ENCODE measurements at places on chromosomes 5 and 9.

DNA sequence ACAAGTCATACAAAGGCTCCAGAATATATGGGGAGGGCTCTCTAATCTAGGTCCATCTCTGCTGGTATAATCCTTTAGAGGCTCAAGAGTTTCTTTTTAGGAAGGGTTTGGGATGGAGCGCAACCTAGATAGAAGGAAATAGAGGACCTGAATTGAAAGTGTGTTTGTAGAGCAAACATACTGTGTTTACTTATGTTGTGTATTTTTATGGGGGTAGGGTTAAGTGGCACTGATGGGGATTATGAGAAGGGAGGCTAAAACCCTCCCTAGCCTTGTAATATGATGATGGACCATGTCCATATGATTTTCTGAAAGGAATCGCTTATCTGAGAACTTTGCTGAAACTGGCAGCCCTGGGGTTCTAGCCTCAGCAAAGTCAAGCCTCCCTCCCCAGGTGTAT lies 4.4 kb upstream of the ELL2 start:
- no peak for DNase-seq

- DNase-seq, result no peak
These were observed 209.0 kb downstream of the TTLL11 start for GRCh38 chr9:121884057-121884541.

GRCh38 chr5:65382582-65382981 lies 99.1 kb downstream of the ADAMTS6 start:
- DNase-seq, result no peak

- DNase-seq, result no peak
These were observed 20.7 kb downstream of the IGIP start for GRCh38 chr5:140146523-140146842.

GRCh38 chr9:81052846-81053245 lies 636.5 kb downstream of the TLE1 start:
- DNase-seq, result no peak

DNA sequence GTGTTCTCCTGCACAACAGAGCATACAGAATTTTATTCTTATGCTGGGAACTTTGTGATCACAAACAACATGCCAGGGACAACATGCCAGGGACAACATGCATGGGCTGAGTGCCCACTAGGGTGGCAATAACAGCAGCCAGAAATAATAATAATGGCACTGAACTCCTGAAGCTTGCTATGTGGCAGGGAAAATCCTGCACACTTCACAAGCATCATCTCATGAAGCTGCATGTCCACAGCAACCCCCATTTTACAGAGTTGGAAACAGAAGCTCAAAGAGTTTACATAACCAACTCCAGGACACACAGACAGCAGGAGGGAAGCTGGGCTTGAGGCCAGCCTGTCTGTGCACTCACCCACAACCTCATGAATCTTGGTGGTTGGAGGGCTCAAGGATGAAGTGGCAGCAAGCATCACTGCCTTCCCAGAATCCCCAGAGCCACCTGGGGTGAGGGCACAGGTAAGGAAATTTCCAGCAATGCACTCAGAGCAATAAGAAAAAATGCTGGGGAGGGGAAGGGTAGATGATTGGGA lies 111.4 kb downstream of the GABBR2 start:
- no peak for DNase-seq

DNA sequence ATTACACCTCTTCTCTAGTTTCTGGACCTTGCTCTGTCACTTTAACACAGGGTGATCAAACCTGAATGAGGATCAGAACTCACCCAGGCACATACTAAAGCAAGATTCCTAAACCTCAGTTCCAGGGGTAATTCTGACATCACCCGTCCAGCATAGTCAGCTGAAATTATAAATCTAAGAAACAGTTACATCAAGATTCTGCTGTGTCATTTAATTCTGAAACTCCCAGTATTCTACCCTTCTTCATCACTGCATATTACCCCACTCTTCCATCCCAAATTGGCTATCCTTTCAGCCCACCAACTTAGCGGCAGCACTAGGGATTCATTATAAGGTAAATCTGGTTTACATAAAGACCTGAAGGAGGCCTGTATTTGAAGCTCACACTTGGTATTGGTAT lies 64.0 kb downstream of the STX17 start:
- DNase-seq, result no peak

GRCh38 chr5:61151893-61152292 lies 10.4 kb downstream of the SMIM15 start:
- DNase-seq, result no peak

- DNase-seq, result no peak
These were observed 54.1 kb downstream of the PRRC1 start for GRCh38 chr5:127571314-127572131.

DNA sequence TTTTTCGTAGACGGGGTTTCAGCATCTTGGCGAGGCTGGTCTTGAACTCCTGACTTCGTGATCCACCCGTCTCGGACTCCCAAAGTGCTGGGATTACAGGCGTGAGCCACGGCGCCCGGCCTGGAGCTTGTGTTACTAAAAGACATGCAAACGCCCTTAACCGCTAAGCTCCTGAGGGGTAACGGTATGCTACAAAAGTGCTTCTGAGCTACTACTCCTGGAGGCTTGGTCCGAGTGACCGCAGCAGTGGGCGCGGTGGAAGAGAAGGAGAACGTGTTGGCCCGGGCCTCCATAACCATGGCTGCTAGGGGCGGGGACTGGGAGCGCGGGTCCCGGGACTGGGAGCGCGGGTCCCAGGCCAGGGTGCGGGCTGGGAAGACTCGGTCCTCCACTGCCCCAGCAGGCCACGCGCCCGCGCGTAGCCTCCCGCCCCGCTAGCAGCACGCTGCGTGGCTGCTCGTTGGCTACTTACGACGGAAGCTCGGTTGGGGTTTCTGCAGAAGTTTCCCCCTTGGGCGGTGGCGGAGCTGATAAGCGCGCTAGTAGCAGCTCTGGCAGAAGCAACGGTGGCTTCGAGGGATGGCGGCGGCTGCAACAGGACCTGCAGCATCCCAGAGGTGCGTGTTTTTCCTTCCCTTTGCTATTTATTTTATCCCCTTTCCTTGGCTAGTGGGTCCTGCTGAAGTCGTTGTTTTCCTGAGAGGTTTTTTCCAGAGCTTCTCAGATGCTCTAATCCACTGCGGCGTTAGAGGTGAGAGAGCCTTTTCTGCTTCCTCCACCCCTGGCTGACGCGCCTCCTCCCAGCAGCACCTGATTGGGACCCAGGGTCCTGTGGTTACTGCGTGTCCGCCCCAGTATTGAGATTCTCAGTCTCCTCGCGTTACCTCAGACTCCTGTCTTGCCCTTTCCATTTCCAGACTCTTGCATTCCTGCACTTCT lies 69.2 kb upstream of the CCDC180 start:
- peak; percentile 46 for DNase-seq

- no peak for DNase-seq
These were observed 7.5 kb downstream of the OBP2B start for GRCh38 chr9:133201424-133202144.

DNA sequence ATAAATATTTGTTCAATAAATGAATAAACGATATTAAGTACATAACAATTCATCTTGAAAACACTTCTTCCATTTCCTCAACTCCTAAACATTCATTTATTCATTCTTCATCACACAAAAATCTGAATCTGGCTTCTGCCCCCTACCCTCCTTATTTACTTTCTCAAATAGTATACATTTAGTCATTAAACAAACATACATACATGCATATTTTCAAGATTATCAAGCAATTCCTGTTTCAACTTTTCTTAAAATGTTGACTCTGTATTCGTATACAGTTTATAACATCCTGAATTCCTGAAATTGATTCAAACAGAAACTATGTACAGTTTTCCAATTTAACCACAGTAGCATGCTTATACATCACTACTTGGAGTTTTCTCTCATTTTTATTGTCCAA lies 129.0 kb downstream of the MUSK start:
- no peak for DNase-seq

DNA sequence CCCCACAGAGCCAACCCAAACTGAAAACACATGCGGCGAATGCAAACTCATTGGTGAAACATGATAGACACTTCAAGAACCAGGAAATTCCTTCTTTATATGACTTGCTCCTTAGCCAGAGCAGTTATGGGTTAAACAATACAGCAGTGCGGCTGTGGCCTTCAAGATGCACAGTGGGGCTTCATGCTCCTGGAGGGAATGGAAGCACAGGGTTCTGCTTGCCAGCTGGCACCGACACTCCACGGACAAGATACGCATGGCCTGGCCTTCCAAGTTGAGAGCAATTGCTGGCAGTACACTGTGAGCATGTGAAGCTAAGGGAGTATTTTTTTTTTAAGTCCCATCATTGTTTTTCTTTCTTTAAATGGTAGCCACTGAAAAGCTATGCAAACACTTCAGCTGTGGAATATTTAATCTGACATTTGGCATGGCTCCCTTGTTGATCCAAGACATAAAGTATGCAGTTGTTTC lies 451.6 kb upstream of the CD180 start:
- peak; percentile 12 for DNase-seq

DNA sequence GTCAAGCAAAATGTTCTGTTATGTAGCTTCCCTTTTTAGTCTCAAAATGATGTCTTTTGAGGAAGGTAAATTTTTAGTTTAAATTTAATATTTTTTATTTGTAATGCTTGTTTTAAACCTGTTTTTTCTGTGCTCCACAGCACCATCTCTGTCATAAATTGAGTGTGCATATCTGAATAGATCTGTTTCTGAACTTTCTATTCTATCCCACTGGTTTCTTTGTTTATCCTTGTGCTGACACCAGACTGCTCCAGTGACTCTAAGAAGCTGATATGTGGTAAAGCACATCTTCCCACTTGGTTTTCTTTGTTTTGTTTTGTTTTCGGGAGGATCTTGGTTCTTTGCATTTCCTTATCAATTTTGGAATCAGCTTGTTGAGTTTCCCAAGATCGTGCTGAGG lies 7.1 kb upstream of the RNF145 start:
- DNase-seq, result no peak

- DNase-seq, result no peak
These were observed 235.7 kb downstream of the HTR1A start for GRCh38 chr5:63726496-63726895.

- DNase-seq, result no peak
These were observed 192.4 kb downstream of the ACTL7B start for GRCh38 chr9:108663422-108663821.

GRCh38 chr5:60578315-60578714 lies 121.7 kb downstream of the DEPDC1B start:
- no peak for DNase-seq

GRCh38 chr5:78269088-78269703 lies 25.3 kb downstream of the AP3B1 start:
- DNase-seq, result no peak

GRCh38 chr9:123715258-123715657 lies 214.7 kb downstream of the DENND1A start:
- DNase-seq, result no peak

DNA sequence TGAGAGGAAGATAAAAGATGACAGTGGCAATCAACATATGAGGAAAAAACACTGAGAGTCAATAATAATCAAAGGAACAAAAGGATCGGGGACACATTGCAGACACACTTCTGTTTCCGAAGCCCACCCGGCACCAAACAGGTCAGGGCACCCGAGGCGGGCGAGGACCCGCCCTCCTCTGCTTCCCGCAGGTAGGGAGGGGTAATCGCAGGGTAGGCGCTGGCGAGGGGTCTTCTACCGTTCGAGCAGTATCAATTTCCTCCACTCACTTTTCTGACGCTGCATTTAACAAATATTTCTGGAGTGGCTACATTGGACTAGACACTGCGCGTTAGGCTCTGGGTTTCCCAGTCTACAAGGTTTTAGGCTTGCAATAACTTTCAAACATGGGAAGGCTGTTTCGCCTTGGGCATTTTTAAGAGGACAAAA lies 1.3 kb downstream of the TXN start:
- no peak for DNase-seq

DNA sequence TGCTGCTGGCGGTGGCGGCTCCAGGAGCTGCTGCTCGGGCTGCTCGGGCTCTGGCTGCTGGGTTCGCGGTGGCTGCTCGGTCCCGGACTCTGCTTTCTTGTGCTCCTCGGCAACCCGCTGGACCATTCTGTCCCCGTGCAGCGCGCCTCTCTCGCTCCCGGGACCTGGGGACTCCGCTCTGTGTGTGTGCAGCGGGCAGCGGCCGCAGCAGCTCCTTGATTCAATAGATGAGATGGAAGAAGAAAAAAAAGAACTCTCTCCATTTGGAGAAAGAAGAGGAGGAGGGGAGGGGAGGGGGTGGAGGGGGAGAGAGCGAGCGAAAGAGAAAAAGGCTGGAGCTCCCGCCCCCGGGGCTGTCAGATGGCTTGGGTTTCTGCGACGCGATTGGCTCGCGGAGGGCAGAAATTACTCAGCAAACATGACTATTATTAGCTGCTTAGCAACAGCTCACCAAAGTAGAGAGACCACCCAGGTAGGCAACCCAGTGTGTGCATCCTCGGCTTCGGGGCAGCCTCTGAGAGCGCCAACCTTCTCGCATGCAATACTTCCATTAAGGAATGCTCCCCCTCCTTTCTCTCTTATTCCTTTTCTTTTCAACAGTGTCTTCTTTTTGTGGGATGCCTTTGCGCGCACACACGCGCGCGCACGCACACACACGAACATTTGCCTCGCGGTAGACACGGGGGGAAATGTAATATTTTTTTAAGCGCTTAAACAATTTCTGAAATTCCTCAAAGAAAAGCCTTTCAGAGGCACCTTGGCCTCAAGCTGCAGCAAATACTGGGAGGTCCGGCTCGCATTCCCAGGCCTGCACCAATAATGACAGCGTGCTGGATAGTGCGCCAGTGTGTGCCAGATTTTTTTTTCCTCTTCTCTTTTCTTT lies 7.6 kb downstream of the PTCH1 start:
- DNase-seq, result no peak

DNA sequence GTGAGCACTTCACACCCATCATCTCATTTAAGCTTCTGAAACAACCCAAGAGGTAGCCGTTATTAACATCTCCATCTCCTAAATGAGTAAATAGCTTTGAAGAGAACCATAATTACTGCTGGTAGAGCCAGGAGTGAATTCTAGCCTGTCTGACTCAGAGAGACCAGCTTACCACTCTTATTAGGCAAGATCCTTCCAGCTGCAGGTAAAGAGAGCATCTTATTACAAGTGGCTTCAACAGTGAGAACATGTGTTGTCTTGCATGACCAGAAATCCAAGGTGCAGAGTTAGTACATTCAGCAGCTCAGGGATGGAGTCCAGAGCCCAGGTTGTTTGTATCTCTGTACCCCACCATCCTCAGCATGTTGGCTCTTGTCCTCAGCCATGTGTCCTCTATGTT lies 10.9 kb upstream of the AFAP1L1 start:
- DNase-seq, result no peak

GRCh38 chr9:121822093-121823085 lies 171.0 kb downstream of the DAB2IP start:
- DNase-seq, result no peak

DNA sequence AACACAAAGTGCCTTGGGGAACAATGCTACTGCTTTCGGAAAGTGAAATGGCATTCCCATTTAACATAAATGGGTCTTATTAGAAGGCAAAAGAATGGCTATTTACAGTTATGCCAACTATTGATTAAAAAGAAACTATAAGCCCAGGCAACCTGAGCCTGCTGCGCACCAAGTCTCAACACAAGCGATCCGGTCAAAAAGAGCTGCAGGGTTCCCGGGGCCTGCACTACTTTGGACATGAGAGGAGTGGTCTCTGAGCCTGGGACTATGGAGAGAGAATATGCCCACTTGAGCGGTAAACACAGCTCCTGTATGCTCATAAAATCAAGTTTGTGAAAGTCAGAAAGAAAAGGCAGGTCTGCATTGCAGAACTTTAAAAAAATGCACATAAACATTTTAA lies 660.7 kb downstream of the EFNA5 start:
- DNase-seq, result no peak

GRCh38 chr5:110751902-110752762 lies 13.3 kb downstream of the SLC25A46 start:
- no peak for DNase-seq

GRCh38 chr5:140346348-140347221 lies at the start of gene HBEGF:
TSS of gene HBEGF (minus strand) at chr5:140346603. CDS start at chr5:140346328, 275 bp downstream.
- DNase-seq, result no peak

GRCh38 chr9:96489482-96489979 lies 39.6 kb downstream of the HABP4 start:
- DNase-seq, result no peak
